CD4-positive, alpha-beta T cell treated with Interleukin-6 at 100 ng/mL for 8 hours (primary cell): ENCODE measurements at places on chromosomes 13 and 19.

DNA sequence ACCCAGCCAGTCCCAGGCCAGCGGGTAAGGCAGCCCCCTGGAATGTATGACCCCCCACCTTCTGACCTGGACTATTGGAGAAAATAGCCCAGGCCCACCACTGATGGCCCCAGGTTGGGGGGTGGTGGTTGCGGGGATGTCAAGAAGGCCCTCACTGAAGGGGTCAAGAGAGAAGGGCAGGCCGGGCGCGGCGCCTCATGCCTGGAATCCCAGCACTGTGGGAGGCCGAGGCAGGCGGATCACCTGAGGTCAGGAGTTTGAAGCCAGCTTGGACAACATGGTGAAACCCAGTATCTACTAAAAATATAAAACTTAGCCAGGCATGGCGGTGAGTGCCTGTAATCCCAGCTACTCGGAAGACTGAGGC is 1.5 kb upstream of the ADAMTSL5 start:
- DNase-seq, result no peak

GRCh38 chr13:22226086-22226485 is 555.2 kb downstream of the FGF9 start:
- no peak for DNase-seq

GRCh38 chr13:67518785-67519184 is 288.6 kb upstream of the PCDH9 start:
- DNase-seq, result no peak

- DNase-seq, result no peak
Observed at GRCh38 chr19:10499550-10500246, 3.5 kb downstream of the KEAP1 start.

- peak; percentile 93 for DNase-seq
Observed at GRCh38 chr19:20776083-20777076, at the start of gene ZNF66. Gene ZNF66, plus strand, starts transcription at chr19:20776304. Its CDS starts 144 bp downstream, at chr19:20776448.

- no peak for DNase-seq
Observed at GRCh38 chr13:70183041-70183440, 74.8 kb upstream of the KLHL1 start.

DNA sequence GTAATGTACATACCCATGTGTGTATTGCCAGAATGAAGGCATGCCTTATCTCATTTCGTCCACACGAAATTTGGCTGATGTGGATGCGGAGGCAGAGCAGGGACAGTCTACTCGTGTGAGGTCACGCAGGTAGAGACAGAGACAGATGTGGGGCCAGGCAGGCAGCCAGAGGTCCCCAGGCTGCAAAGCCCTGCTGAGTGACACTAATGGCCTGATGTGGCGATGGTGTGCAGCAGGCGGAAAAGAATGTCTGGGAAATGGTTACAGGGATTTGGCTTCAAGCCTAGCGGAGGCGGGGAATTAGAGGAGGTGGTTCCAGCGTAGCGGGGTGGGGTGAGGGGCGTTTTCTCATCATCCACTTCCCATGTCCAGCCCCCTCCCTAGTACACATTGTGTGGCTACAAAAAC is 4.2 kb upstream of the IZUMO2 start:
- DNase-seq, result no peak

DNA sequence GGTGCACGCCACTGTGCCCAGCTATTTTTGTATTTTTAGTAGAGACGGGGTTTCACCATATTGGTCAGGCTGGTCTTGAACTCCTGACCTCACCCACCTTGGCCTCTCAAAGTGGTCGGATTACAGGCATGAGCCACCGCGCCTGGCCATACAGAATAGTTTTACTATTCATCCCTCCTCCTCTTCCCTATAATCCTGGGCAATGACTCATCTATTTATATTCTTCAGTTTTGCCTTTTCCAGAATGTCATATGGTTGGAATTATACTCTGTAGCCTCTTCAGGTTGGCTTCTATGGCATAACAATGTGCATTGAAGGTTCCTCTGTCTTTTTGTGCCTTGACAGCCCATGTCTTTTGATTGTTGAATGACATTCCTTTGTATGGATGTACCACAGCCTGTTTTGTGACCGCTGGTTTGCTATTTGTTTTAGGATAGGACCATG is 22.2 kb upstream of the LRP3 start:
- DNase-seq, result no peak
